ENCODE measurements at places on chromosomes 3 and 15. TPM values are rescaled to one million over a fixed set of nuclear protein-coding genes. Genes with fewer than 3 reads are reported as not detected.

- DNase-seq, result no peak
Measured at GRCh38 chr3:56145410-56145809, 322.9 kb downstream of the ERC2 start.

GRCh38 chr3:169923189-169923588 lies 11.8 kb downstream of the SAMD7 start:
- no peak for DNase-seq

DNA sequence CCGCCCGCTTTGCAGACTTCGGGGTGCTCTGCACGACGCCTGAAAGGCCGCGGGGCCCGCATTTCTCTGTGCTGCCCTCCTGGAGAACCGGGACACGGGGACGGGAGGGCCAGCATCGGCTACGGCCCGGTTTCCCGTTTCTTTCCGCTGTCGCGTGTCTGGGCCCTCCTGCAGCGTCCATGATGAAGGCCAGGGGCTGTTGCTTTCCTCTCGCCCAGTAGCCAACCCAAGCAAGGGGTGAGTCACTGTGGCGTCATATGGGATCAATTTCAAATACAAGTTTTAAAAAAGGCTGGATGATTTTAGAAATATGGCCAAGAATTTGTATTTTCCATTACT lies 435 bp downstream of the SLC35G2 start:
- peak; percentile 18 for DNase-seq

GRCh38 chr3:59411186-59411585 lies 361.4 kb upstream of the CFAP20DC start:
- DNase-seq, result no peak

DNA sequence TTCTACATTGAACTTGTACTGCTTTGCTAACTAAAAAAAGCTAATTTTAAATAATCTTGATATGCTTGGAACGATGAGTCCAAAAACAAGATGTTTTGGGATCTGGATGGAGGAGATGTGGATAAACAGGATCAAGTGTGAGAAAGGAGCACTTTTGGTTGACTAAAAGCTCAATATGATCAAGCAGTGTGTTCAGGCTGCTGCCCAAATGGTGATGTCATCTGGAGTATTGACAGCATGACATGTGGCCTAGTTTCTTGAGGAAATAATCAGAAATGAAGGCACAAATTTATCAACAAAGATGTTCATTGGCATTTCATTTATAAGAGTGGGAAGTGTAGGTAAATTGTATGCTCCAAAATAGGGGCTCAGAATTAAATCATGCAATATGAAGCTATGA lies 161.2 kb downstream of the SOX2 start:
- DNase-seq, result no peak

DNA sequence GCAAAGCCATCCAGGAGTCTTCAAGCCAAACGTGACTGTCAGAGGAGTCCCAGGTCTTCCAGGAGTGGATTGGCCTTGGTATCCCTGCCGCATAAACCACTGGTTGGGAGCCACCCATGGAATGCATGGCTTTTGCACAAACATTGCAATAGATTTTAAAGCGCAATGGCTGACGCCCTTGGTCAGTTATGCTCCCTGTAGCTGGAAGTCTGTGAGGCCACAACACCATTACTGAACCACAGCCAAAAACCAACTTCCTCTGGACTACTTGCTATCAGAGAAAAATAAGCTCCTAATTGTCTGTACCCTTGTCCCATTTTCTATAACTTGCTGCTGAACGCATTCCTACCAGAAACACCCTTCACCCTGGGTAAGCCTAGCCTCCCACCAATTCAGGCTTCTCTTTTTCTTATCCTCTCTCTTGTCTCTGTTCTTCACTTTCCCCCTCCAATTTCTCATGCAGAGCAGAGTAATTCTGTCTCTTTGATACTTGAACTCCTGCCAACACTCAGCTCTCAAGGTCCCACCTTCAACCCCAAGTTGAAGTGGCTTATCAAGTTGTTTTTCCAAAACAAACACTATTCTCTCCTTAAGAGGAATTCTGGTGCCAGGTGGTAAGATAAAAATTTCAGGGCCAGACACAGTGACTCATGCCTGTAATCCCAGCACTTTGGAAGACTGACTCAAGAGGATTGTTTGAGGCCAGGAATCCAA lies 176.4 kb upstream of the UBE2E1 start:
- DNase-seq, result no peak

- no peak for DNase-seq
Measured at GRCh38 chr3:94799420-94800060, 736.7 kb downstream of the NSUN3 start.

GRCh38 chr15:59398220-59398619 lies 25.5 kb upstream of the MYO1E start:
- DNase-seq, result no peak

DNA sequence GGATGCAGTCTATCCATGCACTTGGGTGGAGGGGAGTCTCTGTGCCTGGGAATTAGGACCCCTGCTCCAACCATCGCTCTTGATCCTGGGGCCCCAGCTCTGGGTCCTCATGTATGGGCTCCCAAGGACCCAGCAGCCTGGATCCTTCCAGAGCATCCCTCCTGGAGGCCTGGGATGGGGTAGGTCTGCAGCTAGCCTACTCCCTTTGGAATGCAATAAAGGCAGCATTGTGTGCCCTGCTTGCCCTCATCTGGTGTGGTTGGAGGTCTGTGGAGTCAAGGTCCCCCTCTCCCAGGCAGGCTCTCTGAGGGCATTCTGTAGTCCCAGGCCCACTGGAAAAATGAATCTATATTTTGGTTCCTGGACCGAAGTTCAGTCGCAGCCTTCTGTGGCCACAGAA lies 15.0 kb upstream of the SLC28A1 start:
- DNase-seq, result no peak

DNA sequence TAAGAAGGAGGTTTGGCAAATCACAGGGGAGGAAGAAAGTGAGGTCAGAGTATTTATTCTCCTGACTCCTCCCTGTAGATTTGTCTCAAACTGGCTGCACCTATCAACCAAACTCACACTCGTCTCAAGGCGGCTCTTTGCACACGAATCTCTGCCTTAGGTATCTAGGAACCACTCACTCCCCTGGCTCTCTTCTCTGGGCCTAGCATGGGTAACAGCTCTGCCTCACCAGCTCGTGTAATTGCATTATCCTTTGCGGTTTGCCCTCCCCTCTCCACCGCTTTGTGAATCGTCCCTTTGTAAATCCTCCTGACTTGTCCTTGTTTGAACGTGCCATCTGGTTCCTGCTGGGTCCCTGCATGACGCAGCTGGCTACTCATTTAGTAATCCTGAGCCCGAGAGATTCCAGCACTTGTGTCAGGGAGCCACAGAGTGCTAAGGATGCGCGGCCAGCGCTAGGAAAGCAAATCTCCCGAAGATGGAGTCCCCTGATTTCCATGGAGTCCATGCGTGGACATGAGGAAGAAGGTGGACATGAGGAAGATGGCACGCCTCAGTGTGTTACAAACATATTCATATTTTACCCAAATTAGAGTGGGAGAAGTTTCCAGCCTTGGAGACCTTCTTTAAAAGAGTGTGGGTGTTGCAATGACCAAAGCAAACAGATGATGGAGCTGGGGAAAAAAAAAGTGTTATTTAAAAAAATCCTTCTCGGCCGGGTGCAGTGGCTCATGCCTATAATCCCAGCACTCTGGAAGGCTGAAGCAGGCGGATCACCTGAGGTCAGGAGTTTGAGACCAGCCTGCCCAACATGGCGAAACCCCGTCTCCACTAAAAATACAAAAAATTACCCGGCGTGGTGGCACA lies 26.7 kb downstream of the NRROS start:
- no peak for DNase-seq

- no peak for DNase-seq
Measured at GRCh38 chr3:107025961-107026360, 351.3 kb upstream of the CCDC54 start.

GRCh38 chr15:85380812-85381642 lies 624 bp downstream of the AKAP13 start:
- no peak for DNase-seq

DNA sequence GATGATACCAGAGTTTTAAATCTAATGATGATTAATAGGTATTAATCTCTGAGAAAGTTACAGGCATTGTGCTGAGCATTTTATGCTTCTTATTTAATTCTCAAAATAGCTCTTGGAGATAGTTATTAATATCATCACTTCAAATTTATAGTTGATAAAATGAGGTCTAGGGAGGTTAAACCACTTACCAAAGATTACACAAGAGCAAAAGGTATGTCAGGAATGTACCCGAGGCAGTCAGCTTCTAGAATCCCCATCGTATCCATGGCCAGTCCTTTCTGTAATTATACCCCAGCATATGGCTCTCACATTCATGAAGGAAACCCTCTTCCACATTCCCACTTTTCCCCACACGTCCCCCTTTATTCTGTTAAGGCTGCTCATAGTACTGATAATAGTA lies 421.3 kb downstream of the PYDC2 start:
- no peak for DNase-seq

DNA sequence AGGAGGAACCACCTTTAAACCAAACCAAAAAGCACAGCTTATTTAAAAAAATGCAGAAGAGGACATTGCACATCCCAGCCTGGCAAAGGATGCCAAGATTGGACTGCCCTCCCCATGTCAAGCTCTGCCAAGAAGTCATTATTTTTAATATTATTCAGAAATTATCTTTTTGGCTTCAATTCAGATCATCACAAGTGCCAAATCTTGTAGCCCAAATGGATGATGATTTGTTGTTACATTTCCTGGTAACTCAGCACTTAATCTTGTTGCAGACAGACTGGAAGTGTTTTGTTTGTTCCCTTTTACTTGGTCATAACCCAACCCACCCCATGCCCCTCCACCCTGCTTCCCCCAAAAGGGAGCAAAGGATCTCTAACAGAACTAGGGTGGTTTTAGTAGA lies 28.1 kb upstream of the LXN start:
- DNase-seq, result no peak

- DNase-seq, result no peak
Measured at GRCh38 chr3:189714991-189715961, 84.1 kb downstream of the TP63 start.

GRCh38 chr3:115549071-115549470 lies 74.2 kb upstream of the GAP43 start:
- DNase-seq, result no peak

The CPA3 gene
- 0.48 TPM for polyA plus RNA-seq

The CLDN18 gene
- polyA plus RNA-seq, result 2.7 TPM

The CPNE9 gene
- polyA plus RNA-seq, result not detected

The DPH3 gene
- polyA plus RNA-seq, result 26.3 TPM

The CNTN3 gene
- polyA plus RNA-seq, result 5.1 TPM

The C3orf62 gene
- 13.1 TPM for polyA plus RNA-seq

Data from left kidney (tissue), 8 donors.